ENCODE measurements at places on chromosomes 2 and 18. TPM values are rescaled to one million over a fixed set of nuclear protein-coding genes. Genes with fewer than 3 reads are reported as not detected.
A peak's percentile ranks its signal among the peaks of the same experiment; 100 is the strongest.

DNA sequence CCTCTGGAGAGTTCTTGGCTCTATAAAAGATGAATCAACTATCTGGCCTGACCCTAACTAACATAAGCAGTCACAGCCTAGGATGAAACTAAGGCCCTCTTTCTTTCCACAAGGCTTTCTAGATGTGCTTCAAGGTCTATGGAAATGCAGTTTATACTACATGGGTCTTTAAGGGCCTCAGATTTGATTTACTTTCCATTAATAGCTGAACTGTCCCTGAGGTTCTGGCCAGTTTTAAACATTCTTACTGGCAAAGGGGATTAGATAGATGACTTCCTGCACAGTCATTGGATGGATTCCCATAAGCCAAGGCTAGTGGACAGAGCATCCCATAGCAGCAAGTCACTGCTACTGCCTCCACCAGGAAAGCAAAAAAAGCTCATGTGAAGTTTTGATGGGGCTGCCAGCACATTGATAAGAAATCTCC lies 38.1 kb upstream of the LCLAT1 start:
- no peak overlapping the region for H3K4me3 ChIP-seq
- H3K36me3 ChIP-seq: no peaks in the 10 kb centered on the region
- peaks cover 38% of the 10 kb centered on the region for H3K4me1 ChIP-seq
- DNase-seq: no peak
- H3K27ac ChIP-seq: no peak overlapping the region
- H3K27me3 ChIP-seq: no peaks in the 10 kb centered on the region

DNA sequence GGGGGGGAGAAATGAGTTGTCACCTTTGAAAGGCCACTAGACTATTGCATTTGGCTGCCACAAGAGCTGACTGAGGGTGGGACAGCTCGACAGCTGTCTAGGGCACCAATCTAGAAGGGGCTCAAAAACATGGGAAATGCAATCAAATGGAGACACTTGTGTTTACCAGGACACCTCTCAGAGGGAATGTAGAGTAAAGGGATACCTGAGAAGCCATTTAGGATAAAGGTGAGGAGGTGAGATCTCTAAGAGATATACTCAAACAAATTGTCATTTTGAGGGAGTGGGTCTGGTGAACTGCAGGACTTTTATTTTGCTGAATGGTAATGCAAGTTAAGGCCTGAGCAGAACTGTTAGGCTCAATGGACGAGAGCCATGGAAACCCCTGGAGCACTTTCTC lies 159.8 kb downstream of the DDX1 start:
- no peak overlapping the region for H3K4me3 ChIP-seq
- H3K27ac ChIP-seq: no peak overlapping the region
- no peak for DNase-seq
- H3K27me3 ChIP-seq: no peaks in the 10 kb centered on the region

DNA sequence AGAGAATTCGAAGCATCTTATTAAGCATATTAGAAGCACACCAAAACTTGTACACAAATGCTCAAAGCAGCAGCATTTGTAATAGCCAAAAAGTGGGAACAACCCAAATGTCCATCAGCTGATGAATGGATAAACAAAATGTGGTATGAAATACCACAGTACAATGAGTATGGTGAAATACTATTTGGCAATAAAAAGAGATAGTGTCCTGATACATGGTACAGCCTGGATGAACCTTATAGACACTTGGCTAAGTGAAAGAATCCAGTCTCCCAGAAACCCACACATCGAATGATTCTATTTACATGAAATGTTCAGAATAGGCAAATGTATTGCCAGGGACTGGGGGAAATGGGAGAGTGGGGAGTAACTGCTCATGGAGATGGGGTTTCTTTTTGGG lies 3.0 kb downstream of the SPATA3 start:
- peaks cover 36% of the 10 kb centered on the region for H3K27me3 ChIP-seq
- no peaks in the 10 kb centered on the region for H3K4me1 ChIP-seq
- no peak overlapping the region for H3K27ac ChIP-seq

- H3K4me1 ChIP-seq: peaks cover 11% of the 10 kb centered on the region
- no peaks in the 10 kb centered on the region for H3K27me3 ChIP-seq
- peaks cover 2% of the 10 kb centered on the region for H3K36me3 ChIP-seq
- H3K27ac ChIP-seq: no peak overlapping the region
- no peak for DNase-seq
- no peak overlapping the region for H3K4me3 ChIP-seq
Measured at GRCh38 chr2:217383620-217384019, 523.8 kb upstream of the TNP1 start.

DNA sequence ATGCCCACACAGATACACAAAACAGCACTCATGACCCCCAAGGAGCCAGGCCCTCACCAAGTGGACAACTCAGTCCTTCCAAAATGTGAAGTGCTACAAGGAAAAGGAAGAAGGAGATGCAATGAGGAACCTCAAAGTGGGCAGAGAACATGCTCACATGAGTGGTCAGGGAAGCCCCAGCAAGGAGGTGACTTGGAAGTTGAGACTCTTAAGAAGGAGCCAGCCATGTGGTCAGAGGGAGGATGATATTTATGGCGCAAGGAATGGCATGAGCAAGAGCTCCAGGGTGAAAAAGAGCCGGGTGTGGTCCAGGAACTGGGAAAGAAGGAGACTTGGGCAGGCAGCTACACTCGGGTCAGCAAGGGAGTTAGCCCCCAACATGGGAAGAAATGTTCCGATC lies 30.0 kb upstream of the KLHL29 start:
- no peaks in the 10 kb centered on the region for H3K4me1 ChIP-seq
- H3K27ac ChIP-seq: no peak overlapping the region
- H3K36me3 ChIP-seq: no peaks in the 10 kb centered on the region
- H3K4me3 ChIP-seq: no peak overlapping the region
- H3K27me3 ChIP-seq: peaks cover 19% of the 10 kb centered on the region

Gene C2orf78
- not detected for total RNA-seq

Gene CFAP53
- 0.76 TPM for total RNA-seq

DNA sequence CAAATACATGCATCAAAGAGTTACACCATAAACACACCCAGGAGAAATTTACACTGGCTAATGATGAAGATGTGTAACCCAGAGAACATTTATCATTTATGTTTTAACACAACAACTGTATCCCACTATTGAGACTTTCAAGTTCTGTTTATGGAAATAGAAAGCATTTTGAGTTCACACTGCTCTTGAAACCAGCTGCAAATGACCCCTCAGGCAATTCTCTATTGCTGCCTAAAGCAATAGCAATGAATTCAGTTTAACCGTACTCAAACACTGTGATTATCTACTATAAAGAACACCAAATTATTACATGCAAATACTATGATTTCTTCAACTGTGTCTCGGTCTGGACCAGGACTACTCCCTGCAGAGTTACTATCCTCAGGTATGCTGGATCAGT lies 452.7 kb upstream of the NRXN1 start:
- H3K36me3 ChIP-seq: no peaks in the 10 kb centered on the region
- DNase-seq: no peak
- no peaks in the 10 kb centered on the region for H3K27me3 ChIP-seq
- no peaks in the 10 kb centered on the region for H3K4me1 ChIP-seq
- no peak overlapping the region for H3K27ac ChIP-seq

Gene IL36G
- total RNA-seq: not detected

DNA sequence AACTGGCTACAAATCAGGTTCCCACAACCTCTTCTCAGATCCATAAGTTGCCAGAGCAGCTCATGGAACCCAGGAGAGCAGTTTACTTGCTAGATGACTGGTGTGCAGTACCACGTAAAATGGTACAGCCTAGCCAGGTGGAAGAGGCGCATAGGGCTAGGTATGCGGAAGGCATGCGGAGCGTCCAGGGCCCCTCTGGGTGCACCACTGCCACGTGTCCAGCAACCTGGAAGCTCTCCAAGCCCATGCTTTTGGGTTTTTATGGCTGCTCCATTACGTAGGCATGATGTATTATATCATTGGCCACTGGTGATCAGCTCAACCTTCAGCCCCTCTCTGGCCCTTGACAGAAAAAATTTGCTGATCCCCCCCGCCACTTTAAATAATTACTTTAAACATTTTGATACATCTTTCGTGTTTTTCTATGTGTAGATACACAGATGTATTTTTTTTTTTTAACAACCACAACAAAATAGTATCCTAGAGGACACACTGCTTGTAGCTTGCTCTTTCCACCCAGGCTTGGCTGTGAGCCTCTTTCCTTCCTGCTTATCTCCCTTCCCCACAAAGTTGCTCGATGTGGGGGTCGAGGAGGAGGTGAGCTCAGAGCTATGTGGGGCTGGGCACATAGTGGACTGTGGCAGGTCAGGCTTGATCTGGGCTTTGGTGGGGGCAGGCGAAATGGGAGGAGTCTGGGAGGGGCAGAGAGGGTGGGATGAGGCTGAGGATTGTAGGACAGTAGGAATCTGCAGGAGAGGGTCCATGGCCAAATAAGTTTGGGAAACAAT lies 65.4 kb upstream of the MCFD2 start:
- H3K4me1 ChIP-seq: peaks cover 80% of the 10 kb centered on the region
- peaks cover 44% of the 10 kb centered on the region for H3K36me3 ChIP-seq
- H3K4me3 ChIP-seq: no peak overlapping the region
- no peaks in the 10 kb centered on the region for H3K27me3 ChIP-seq
- DNase-seq: no peak
- H3K27ac ChIP-seq: peak overlapping the region; percentile 92

Gene MYCN
- 0.22 TPM for total RNA-seq

Gene MRO
- total RNA-seq: not detected

Gene TMEM163
- not detected for total RNA-seq

DNA sequence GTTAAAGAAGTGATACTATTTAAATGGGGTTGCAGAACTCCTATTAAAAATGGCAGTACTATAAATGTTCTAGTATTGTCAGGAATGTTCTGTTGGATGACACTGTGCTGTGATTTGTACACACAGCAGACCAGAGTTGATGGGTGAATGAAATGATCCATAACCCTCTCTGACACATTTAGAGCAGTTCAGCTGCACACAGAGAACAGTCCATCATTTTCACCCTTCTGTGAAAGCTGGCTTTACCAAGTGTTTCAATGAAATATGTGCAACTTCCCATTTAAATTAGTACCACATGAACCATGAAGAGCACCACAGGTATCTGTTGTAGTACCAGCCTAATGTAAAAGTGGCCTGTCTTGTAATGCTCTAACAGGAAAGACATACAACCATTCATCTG lies 981.4 kb downstream of the TMEM182 start:
- H3K27ac ChIP-seq: no peak overlapping the region
- no peaks in the 10 kb centered on the region for H3K27me3 ChIP-seq
- DNase-seq: no peak
- H3K4me3 ChIP-seq: no peak overlapping the region
- no peaks in the 10 kb centered on the region for H3K4me1 ChIP-seq

- no peak for DNase-seq
- no peak overlapping the region for H3K4me3 ChIP-seq
- no peaks in the 10 kb centered on the region for H3K4me1 ChIP-seq
- H3K27ac ChIP-seq: no peak overlapping the region
Measured at GRCh38 chr2:104638859-104639202, 215.1 kb upstream of the POU3F3 start.

DNA sequence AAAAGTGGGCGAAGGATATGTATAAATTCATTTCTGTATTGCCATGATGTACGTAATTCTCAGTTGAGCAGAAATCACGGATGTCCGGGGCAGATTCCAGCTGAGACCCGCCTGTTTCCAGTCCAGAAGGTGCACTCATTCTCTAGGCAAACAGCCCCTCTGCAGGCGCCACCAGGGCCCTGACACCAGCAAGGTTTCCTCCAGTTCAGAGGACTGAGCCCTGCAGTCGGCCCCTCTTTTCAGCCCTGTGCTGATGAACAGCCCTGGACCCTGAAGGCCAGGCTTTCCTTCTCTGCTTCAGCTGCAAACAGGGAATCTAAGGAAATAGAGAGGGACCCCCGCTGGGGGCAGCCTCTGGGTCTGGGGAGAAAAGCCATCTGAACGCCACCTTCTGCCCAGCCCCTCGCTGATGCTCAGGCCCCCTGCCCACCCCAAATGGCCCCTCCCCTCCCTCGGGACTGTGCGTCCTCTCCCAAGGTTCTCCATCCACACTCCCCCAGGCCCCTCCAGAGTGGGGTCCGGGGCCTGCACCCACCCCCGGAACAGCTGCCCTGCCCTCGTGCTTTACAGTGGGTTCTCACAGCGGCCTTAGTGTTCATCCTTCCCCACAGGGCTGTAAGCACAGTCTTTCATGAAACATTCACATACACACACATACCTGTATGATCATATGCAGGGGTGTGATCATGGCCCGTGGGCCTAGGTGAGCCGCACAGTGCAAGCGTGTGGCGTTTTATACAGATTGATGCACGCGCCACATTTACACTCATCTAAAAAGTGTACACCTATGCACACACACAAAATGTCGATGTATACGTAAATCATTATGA lies 12.1 kb downstream of the COPS9 start:
- peaks cover 24% of the 10 kb centered on the region for H3K36me3 ChIP-seq
- H3K4me3 ChIP-seq: no peak overlapping the region
- H3K4me1 ChIP-seq: peaks cover 10% of the 10 kb centered on the region
- no peaks in the 10 kb centered on the region for H3K27me3 ChIP-seq
- no peak overlapping the region for H3K27ac ChIP-seq

DNA sequence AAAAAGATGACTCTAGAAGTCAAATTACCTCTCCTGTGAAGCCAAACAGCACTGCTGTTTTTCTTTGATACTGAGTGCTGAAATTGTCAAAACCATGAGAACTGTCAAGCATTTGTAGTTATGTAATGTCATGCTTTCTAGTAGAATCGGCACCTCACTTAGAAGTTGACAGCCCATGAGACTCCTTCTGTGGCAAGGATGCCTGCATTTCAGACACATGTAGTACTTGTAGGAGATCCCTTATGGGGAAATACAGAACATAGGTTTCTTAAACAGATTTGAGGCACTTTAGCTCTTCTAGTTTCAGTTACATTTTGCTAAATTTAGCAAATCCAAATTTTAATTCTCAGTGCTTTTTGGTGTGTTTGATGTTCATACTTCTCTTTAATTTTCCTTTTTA lies 15.7 kb downstream of the ZNF407 start:
- H3K4me1 ChIP-seq: peaks cover 21% of the 10 kb centered on the region
- no peak overlapping the region for H3K27ac ChIP-seq
